CD4-positive, alpha-beta T cell (primary cell): ENCODE measurements at places on chromosomes 2 and 18.

GRCh38 chr2:145822892-145823534 is 1303.1 kb upstream of the ZEB2 start:
- DNase-seq: no peak

DNA sequence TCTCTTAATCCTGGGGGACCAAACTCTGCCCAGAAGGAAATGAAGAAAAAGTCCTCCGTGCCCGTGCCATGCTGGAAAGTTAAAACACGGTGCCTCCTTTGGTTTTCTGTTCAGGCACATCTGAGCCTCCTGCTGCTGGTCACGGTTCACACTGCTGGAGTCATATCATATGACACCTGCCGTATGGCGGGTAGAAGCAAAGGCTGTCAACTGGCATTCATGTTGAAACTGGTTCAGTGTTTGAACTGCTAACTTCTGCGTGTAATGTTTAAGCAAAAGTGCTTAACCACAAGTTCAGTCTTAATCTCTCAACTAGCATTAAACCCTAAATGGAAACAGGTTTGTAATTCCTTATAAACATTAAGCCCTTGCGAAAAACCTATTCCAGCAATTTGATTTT is 3.1 kb downstream of the STK39 start:
- peak; percentile 13 for DNase-seq

DNA sequence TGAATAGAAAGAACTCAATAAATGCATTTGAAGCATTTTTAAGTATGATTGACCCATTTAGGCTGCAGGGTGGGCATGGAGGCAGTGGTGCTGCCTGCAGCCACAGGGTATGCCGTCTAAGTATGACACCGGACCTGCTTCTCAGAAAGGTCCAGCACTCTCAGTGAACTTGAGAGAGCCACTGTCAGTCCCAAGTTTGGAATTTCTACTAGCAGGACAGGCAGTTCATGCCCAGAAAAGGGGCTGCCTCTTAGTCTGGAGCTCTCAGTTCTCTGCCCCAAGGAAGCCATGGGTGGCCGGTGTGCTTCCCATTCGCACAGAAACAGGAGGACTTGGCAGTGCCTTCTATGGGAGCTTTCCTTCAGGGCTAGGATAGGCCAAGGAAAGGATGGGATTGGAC is 24.0 kb upstream of the MYCN start:
- no peak for DNase-seq

DNA sequence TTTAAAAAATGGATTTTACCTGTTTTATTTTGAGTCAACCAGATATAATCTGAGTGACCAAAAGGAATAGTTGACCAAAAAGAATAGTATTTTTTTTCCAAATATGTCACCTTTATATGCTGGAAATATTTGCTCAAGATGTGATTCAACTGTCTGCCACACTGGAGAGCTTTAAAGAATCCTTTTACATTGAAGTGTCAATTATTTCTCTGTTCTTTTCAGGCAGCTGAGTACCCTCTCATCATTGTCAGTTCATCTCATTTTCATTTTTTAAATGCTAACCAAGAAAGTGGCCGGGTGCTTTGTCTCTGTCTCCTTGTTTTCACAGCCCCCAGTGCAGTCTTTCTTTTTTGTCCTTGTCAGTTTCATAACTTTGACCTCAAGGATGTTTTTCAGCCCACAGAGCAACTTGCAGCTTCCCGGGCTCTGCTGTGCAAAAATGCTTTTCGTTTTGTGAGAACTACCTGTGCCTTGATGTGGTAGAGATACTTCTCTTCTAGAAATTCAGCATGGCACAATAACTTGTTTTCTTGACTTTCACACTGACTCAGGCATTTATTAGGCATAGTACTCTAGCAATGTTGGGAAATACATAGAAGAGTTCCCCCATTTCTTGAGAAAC is 23.4 kb upstream of the CERS6 start:
- no peak for DNase-seq
